Naive thymus-derived CD8-positive, alpha-beta T cell (primary cell): ENCODE measurements at places on chromosomes 5 and 9.
A peak's percentile ranks its signal among the peaks of the same experiment; 100 is the strongest.

DNA sequence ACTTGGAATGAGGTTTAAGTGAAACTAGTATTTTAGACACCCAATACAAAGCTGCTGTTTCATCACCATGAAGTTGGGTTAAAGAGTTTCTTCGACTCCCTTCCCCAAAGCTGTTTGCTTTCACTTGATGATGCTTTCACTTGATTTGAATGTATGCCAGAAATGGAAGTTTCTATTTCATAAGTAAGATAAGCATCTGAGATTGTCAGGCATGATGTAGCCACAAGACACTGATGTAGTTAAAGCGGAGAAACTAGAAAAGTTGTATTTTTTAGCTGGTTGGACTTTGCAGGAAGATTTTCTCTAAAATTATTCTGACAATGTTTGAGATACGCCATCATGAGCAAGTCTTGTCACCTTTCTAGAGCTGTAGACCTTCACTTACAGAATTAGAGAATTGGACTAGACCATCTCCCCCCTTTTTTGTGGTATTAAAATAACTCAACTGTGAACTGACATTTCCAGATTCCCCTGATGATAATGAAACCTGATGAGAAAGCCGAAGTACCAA is 20.0 kb downstream of the MOCS2 start:
- H3K4me3 ChIP-seq: no peak overlapping the region
- H3K27ac ChIP-seq: no peak overlapping the region
- DNase-seq: no peak
- H3K27me3 ChIP-seq: no peaks in the 10 kb centered on the region
- peaks cover 5% of the 10 kb centered on the region for H3K4me1 ChIP-seq

- H3K4me3 ChIP-seq: no peak overlapping the region
- H3K4me1 ChIP-seq: no peaks in the 10 kb centered on the region
- no peak overlapping the region for H3K27ac ChIP-seq
Observed at GRCh38 chr9:30609713-30610112, 1774.7 kb upstream of the ACO1 start.

GRCh38 chr5:7925961-7926695 is 57.2 kb downstream of the MTRR start:
- no peak overlapping the region for H3K4me3 ChIP-seq
- H3K27ac ChIP-seq: peak overlapping the region; percentile 54
- H3K27me3 ChIP-seq: peaks cover 7% of the 10 kb centered on the region

DNA sequence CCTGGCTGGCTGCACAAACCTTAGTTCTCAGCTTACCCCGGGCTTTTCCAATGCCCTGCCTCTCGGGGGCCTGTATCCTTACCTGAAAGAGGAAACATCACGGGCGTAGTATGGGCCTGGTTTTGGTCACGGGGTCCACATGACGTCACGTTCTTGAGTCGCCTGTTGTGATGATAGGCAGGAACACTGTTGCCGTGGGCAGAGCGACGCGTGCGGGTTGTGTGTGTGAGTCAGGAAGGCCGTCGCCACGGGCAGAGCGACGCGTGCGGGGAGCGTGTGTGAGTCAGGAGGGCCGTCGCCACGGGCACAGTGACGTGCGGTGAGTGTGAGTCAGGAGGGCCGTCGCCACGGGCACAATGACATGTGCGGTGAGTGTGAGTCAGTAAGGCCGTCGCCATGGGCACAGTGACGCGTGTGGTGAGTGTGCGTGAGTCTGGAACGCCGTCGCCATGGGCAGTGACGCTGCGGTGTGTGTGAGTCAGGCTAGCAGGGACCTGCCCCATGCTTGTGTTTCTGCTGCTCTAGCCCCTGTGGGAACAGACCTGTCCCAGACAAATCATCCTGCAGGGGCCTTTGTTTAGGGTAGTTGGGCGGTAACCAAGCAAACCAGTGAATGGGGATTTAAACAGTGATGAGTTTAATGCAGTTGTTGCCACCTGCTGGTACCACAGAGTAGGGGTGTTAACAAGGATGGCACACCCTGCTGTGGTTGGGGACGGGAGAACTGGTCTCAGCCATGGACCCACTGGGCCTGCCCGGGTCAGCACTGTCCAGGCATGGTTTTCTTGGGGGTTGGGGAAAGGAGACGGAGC is 19.8 kb downstream of the TRIP13 start:
- no peaks in the 10 kb centered on the region for H3K36me3 ChIP-seq
- H3K27me3 ChIP-seq: no peaks in the 10 kb centered on the region
- no peak overlapping the region for H3K27ac ChIP-seq
- DNase-seq: no peak

GRCh38 chr9:93996863-93997262 is 41.7 kb upstream of the BARX1 start:
- no peak overlapping the region for H3K27ac ChIP-seq
- peaks cover 2% of the 10 kb centered on the region for H3K27me3 ChIP-seq
- no peaks in the 10 kb centered on the region for H3K4me1 ChIP-seq
- no peak for DNase-seq
- H3K4me3 ChIP-seq: no peak overlapping the region
